ENCODE measurements at places on chromosomes 7 and 10.

DNA sequence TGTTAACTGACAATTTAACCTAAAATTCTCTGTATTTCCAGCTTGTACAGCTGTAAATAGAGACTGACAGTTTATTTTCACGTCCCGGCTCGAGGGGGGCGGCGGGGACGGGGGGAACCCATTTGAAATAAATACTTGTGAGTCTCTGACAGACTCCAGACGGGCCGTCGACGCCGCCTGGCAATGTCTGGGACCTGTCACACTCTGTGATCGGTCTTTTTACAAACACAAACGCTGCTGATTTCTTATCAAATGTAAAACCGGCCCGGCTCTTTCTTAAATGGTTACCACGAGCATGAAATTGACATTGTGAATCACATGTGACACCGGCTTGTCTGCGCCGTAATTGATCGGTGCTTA, 57.0 kb downstream of the UNCX start:
- DNase-seq = no peak

- peak; percentile 3 for DNase-seq
These were observed 63.4 kb downstream of the HPSE2 start for GRCh38 chr10:99172128-99172738.

GRCh38 chr10:97165499-97165898, 20.3 kb downstream of the SLIT1 start:
- no peak for DNase-seq

DNA sequence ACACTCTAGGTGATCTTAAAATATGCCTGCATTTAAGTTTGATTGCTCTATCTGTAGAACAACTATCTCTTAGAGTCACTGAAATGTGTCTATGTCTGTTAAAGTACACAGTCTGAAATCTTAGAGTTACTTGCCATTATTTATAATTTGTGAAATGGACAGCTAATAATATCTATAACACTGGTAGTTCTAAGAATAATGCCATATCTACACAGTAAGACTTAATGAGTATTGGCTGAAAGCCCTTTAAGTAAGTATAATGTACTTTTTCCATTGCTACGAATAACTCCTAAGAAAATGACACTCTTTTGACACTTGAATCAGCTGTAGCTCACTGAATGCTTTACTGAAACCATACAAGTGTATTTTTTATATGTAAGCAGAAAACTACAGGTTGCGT, 567.4 kb upstream of the PCDH15 start:
- no peak for DNase-seq

GRCh38 chr10:14327527-14327926, 3.2 kb downstream of the FRMD4A start:
- DNase-seq = no peak

GRCh38 chr7:1647961-1648672, 22.0 kb upstream of the ELFN1 start:
- DNase-seq = no peak

- DNase-seq = no peak
These were observed 144.1 kb upstream of the NRG3 start for GRCh38 chr10:81730891-81731290.

- DNase-seq = no peak
These were observed 14.4 kb downstream of the NUDT1 start for GRCh38 chr7:2256306-2257045.

GRCh38 chr10:131897297-131897899, 3.4 kb upstream of the PPP2R2D start:
- no peak for DNase-seq

DNA sequence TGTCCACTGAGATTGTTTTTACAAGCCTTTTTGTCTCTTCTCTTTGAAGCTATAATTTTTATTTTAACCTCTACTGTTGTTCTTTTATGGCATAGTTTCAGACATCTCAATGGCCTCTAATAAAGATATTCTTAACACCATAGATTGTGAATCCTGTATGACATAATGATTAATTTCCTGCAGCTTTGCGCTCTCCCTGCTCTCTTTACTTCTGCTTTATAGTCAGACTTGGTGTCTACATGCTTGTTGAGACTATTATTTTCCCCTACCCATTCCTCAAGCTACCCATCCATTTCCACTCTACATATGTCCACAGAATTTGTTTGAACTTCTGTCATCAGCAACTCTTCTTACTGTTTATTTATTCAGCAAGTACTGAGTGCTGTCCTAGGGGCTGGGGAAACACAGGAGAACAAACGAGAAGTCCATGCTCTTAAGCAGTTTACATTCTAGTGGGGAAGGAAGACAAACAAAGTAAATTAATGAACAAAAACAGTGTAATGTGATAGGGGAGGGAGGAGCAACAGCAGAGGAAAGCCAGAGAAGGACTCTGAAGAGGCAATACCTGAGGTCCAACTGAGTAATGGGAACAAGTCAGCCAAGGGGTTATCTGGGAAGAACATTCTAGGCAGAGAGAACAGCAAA, 110.1 kb downstream of the CDK14 start:
- no peak for DNase-seq

- no peak for DNase-seq
These were observed 185.8 kb downstream of the CACNB2 start for GRCh38 chr10:18325889-18326531.

Measured in BJ (cell line).